A172 (cell line): ENCODE measurements at places on chromosomes 1 and 21.
A peak's percentile ranks its signal among the peaks of the same experiment; 100 is the strongest.

DNA sequence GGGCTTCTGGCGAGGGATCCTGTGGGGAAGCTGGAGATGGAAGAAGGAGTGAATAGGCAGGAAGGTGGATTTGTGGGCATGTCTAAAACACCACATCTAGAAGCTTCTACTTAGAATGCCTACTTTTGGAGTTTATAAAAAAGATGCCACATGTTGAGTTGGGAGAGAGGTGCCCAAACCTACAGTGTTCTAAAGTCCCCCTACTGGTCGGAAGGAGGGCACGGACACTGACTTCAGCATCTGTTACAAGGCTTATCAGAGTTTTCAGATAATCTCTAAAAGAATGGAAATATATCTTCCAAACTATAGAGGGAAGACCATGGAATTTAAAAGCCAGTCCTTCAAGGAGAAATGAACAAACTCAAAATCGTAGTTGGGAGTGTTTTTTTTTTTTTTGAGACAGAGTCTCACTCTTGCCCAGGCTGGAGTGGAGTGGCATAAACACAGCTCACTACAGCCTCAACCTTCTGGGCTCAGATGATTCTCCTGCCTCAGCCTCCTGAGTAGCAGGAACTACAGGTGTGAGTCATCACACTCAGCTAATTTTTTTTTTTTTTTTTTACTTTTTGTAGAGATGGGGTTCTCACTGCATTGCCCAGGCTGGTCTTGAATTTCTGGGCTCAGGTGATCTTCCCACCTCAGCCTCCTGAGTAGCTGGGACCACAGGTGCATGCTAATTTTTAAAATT, 14.8 kb downstream of the IBA57 start:
- no peak for DNase-seq

GRCh38 chr1:207076181-207076955, 12.3 kb upstream of the C4BPB start:
- no peak for DNase-seq

DNA sequence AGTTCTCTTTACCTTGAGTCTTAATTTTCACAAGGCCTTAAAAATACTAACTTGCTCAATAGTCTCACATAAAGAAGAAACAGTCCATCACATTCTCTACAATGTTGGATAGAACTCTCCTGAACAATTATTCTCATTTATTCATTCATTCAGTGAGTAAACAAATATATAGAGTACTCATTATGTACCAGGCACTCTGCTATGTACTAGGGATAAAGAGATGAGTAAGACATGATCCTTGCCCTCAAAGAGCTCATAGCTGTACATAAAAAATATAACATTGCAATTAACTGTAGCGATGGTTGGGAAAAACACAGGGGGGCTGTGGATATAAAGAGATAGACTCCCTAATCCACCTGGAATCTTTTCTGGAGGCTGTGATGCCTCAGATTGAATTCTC, 586.9 kb upstream of the BEND5 start:
- DNase-seq: no peak

DNA sequence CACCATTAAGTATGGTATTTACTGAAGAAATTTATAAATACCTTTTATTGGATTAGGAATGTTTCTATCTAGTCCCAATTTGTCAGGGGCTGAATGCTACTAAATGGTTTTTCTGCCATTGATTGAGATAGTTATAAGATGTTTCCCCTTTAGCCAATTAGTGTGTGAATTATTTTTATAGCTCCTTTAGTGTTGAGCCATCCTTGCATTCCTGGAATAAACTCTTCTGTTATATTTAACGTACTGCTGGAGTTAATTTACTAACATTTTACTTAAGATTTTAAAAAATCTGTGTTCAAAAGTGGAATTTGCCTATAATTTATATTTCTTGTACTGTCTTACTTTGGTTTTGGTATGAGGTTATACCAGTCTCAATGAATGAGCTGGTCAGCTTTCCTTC, 25.4 kb upstream of the LRRC3 start:
- no peak for DNase-seq

- DNase-seq: no peak
Measured at GRCh38 chr1:70220015-70220414, 1.2 kb upstream of the SRSF11 start.

- DNase-seq: no peak
Measured at GRCh38 chr1:47456250-47456649, 18.4 kb downstream of the FOXD2 start.

GRCh38 chr1:208242146-208242545, 2.0 kb downstream of the PLXNA2 start:
- DNase-seq: no peak

DNA sequence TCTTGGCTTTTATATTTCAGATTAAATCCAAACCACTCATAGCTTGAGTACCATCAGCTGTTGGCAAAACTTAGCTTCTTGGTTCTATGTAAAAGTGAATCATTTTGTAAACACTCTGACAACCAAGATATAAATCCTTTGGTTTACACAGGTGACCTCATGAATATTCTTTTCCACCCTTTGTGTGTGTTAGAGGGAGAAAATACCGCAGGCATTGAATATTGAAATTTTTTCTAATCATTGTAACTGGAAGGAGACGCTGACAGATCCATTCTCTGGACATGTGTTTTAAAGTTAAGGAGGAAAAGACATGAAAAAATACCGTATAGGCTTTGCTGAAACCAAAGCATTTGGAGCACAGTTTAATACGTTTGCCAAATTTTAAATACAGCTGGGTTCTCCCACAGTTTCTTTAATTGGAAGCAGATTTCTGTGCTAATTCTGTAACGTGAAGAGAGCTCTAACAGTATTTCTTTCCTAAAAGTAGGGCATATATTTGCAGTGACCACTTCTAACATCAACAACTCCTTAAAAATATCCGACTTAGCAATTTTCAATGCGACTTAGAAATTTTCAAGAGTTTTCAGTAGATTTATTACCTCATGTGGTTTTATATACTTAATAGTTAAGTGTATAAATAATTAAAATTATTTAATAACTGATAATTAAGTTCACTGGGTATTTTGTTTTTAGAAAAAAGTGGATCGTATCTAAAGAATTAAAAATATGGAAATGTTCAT, 388.2 kb downstream of the USP25 start:
- DNase-seq: peak; percentile 64

DNA sequence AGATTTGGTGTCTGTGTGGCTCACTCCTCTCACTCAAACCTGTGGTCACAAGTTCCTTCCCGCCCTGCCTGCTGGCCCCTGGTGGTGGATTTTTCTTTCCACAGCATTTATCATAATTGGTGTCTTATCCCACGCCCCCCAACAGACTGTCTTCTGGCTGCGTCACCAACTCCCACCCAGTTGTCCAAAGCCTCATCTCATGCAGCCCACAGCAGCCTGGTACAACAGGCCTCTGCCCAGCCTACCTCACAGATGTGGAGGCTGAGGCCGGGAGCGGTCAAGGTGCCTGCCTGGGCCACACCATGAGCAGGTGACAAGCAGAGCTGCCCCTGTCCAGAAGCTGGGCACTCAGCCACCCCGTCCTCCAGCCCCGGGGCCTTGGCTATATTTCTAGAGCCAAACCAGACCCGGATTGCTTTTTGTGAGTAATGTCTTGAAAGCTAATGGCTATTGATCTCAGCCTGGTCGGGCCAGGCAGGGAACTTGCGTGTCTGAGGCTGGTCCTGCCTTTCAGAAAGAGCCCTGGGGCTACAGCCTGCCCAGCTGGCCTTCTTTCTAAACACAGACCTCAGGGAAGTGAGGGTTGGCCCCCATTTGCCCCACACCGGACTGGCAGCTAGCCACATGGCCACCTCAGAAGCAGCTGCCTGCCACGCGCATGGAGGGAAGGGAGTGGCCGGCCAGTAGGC, 2.6 kb downstream of the KCNAB2 start:
- DNase-seq: no peak

DNA sequence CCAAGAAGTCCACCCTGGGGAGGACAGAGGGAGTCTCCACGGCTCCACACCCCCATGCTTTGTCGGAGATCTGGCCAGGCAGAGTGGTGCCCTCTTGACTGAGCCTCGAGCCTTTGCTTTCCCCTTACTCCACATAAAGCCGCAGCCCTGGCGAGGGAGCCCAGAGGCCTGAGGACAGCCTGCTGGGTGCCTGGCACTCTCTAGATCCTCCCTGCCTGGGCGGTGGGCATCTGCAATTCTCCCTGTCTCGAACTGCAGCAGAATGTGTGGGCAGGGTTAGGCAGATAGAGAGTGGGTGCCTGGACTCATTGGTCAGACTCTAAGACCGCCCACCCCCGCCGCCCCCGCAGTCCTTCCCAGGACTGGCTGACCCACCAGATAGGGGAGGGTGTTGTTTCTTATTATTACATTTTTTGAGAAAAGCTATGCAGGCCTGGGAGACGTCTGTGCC, 13.9 kb downstream of the EPHX1 start:
- DNase-seq: no peak
